Astrocyte of the cerebellum (primary cell): ENCODE measurements at places on chromosomes 5 and 9.

DNA sequence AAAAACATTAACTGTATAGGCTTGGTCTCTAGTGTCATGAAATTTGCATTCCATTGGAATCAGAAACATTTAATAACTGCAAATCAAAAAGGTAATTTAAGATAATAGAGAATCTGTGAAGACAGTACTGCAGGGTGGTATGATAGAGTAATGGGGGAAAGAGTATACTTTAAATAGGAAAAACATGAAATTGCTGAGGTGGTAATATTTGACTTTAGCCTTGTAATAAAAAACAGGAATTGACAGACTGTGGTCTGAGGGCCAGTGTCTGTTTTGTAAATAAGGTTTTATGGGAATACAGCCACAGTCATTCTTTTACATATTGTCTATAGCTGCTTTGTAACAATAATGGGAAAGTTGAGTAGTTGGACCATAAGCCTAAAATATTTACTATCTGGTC, 162.3 kb downstream of the RANBP17 start:
- no peak for DNase-seq

DNA sequence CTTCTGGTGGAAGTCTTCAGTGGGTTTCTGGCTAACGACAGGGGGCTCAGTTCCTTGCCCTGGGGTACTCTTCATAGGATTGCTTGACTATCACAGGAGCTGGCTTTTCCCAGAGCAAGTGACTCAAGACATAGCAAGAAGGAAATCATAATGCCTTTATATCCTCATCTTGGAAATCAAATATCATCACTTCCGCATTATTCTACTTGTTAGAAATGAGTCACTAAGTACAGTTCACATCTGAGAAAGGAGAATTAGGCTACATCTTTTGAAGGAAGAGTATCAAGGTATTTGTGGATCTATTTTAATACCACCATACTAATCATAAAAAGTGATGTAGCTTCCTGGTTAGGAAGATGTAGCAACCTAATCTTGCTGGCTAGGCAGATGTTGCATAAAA, 148.2 kb upstream of the RAI14 start:
- no peak for DNase-seq

DNA sequence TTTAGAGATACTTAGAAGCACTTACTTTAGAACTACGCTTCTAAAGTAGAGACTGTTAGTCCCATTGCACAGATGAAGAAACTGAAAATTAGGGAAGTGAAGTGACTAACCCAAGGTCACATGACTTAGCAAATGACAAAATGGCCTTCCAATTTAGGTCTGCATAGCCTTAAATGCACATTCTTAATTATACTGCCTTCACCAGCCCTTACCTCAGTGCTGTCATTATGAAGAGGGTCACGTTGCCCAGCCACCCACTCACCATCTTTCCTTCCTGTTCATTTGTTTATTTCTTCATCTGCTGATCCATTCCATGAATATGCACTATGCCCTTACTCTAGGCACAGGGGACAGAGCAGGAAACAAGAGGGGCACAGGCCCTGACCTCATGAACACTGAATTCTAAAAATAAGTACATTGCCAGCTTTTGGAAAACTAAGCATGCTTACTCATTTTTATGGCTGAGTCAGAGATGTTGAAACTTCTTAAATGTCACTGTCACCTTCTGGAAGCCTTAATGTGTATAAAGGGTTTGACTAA, 8.6 kb downstream of the HAVCR2 start:
- DNase-seq: no peak

DNA sequence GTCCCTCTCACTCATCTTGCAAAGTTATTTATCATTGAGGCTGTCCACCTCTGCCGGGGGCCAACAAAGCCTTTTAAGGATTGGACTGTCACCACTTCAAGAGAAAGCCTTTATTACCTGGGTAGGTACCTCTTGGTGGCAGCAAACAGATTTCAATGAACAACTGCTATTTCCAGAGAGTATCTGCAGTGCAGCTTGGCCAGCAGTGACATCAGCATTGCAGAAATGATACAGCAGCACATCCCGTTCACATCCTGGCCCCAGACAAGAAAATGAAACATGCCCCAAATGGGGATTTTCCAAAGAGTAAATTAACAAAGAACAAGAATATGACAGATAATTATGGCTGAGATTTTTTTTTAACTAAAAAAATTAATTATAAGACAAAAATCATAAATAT, 2.3 kb upstream of the SPATA6L start:
- DNase-seq: no peak

GRCh38 chr9:127816728-127817127, 14.0 kb downstream of the FPGS start:
- no peak for DNase-seq
